CD4-positive, alpha-beta T cell treated with Interleukin-15 for 4 hours (primary cell): ENCODE measurements at places on chromosomes 6 and 20.

- DNase-seq = no peak
These were observed 10.3 kb upstream of the E2F1 start for GRCh38 chr20:33696448-33696847.

DNA sequence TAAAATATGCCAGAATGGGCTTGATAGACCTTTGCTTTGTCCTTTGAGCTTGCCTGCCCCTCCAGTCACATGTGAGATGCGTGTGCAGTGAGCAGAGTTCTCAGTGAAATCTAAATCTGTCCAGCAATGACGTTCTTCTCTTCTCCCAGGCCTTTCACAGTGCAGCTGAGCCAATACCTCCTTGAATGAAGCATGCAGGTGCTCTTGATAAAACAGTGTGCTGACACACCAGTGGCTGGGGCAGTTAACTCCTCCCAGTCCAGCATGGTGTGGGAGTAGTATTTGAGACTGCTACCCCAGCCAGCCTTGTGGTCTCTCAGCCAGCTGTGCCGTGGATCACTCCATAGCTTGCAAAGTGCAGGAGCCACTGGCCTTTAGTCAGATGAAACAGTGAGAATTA lies 240.5 kb downstream of the FARS2 start:
- no peak for DNase-seq

- DNase-seq = no peak
These were observed 626.1 kb upstream of the ID4 start for GRCh38 chr6:19210849-19211590.

GRCh38 chr6:164184410-164184809 lies 769.9 kb downstream of the QKI start:
- no peak for DNase-seq

DNA sequence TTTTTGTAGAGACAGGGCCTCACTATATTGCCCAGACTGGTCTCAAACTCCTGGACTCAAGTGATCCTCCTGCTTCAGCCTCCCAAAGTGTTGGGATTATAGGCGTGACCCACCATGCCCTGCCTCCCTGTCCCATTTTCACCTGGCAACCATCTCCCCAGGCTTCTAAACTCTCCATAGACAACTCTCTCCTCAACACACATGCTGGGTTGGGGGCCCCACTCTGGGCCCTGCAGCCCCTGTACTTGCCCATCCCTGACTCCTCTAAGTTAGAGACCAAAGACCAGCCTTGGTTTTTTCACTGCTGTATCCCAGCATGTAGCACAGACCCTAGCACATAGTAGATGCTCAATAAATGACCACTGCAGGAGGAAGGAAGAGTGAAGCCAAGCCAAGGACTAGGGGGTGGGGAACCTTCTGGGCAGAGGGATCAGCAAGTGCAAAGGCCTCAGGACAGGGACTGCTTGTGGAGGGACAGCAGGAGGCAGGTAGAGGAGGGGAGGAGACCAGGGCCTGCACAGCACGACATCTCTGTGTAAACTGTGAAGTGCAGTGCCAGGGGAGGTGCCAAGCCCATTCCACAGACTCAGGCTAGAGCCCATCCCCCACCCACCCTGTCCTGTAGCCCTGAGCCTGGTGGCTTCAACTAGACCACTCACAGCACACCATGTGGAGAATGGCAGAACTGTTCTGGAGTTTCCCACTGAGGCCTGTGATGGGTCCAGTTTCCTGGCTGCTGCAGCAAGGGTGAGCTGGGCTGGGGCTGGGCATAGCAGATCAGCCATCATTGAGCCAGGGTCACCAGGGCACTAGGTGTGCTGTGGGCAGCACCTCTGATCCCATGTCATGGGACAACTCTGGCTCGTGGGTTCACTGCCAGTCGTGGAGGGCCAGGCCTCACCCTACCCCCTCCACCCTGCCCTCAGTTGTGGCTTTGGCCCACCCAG lies 3.4 kb upstream of the SRC start:
- DNase-seq = no peak

- DNase-seq = no peak
These were observed 429.9 kb downstream of the CD83 start for GRCh38 chr6:14547284-14547998.

DNA sequence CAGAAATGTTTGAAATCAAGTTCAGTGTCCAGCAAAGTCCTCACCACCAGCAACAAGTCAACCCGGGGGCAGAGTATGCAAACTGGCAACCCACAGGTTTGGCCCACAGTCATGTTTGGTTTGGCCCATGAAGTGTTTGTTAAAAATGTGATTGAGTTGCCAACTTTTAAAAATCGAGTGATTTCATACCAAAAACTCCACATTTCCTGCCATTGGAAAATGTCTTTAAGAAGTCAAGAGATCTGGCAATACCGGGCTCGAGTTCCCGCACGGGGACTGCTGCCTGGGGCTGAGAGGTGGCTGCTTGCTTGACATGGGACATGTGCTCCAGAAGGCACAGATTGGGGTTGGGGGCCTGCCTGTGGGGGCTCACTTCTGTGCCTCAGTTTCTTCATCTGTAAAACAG lies 36.1 kb downstream of the PREX1 start:
- DNase-seq = no peak

- DNase-seq = no peak
These were observed 367.9 kb upstream of the SLC35B3 start for GRCh38 chr6:8803181-8803760.

DNA sequence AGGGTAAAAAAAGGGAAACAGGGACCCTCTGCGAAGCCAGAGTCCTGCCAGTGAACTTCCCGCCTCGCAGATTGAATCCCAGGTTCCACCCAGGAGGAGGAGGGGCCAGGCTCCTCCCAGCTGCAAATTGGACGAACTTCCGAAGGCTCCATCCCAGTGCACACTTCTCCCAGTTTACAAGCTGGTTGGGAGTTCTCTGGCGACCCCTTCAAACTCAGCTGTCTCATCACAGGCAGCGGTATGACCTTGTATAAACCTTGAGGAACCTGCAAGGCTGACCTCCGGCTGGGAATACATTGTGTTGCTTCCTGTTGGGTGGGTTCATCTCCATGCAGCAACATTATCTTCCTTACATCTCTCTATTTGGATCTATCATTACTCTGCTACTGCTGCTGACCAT lies 962.7 kb downstream of the GRIK2 start:
- no peak for DNase-seq

DNA sequence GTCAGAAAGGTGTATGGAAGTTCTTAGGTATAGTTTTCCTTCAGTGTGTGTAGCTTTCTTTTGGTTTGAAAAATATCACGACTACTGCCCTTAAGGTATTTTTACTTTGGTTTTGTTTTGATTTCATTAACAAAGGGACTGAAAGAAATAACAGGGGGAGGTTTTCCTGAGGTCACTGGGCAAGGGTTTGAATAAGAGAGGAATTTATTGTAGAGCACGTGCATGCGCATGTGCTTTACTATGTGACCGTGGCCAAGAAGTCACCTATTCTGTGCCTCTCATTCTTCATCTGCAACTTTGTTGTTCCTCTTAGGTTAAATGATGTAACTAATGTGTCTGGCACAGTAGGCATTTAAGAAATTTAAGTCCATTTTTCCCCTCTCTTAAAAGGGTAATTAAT lies 4.1 kb upstream of the MAN1A1 start:
- DNase-seq = no peak

DNA sequence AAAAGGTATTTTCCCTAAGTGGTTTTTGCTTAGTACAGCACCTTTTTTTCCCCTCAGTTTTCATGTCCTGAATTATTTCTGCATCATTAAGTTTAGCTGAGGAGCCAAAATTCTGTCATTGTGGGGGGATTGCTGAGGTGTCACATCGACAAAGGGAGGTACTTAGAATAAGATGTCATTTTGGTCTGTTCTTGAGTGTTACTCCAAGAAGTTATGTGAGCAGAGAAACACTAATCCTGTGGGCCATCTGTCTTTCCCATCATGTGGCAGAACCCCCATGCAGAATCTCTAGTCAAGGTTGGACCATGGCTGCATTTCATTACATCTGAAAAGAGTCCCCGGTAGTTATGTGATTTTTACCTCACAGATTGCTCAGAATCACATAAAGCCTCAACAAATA lies 167.8 kb upstream of the CENPW start:
- DNase-seq = no peak

DNA sequence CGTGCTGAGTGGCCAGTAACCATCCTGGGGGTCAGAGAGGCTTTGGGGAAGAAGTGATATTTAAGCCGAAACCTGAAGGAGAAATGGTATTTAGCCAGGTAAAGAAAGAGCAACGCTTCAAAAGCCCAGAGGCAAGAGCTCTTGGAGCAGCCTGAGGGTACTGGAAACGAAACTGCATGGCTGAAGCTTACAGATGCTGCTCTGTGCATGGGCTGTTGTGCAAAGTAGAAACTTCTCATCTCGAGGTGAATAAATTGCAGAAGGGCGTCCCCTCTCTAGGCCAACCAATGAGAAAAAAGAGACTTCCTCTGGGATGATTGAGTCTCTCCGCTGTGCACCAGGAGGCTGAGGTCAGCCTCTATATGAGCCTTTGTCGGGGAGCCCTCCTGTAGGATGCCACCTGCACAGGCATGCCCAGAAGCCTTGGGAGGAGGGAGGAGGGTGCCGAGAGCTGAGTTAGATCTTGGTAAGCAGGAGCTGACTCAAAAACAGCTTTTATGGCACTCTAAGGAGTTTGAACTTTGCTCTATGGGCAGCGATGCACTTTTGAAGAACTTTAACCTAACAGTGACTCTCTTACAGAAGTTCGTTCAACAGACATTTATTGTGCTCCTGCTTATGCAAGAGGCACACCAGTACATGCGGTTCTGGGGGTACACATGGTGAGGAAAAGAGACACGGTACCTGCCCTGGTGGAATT lies 61.6 kb upstream of the EDN1 start:
- DNase-seq = no peak

- DNase-seq = no peak
These were observed 37.9 kb downstream of the IPCEF1 start for GRCh38 chr6:154318721-154319120.

DNA sequence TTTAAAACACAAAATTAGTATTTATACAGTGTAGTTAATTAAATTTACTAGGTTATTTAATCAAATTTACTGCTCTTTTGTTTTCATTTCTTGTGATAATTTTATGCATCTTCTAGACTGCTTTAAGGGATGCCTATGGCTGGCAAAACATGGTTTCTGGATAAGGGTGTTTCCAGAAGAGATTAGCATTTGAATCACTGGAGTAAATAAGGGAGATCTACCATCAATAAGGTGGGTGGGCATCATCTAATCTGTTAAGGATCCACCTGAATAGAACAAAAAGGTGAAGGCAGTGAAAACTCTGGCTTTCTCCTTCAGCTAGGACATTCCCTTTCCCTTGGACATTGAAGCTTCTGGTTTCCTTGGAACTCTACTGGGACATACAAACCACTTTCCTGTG lies 146.2 kb upstream of the LAMA2 start:
- no peak for DNase-seq
